ENCODE measurements at places on chromosomes 3 and 15. TPM values are rescaled to one million over a fixed set of nuclear protein-coding genes. Genes with fewer than 3 reads are reported as not detected.

DNA sequence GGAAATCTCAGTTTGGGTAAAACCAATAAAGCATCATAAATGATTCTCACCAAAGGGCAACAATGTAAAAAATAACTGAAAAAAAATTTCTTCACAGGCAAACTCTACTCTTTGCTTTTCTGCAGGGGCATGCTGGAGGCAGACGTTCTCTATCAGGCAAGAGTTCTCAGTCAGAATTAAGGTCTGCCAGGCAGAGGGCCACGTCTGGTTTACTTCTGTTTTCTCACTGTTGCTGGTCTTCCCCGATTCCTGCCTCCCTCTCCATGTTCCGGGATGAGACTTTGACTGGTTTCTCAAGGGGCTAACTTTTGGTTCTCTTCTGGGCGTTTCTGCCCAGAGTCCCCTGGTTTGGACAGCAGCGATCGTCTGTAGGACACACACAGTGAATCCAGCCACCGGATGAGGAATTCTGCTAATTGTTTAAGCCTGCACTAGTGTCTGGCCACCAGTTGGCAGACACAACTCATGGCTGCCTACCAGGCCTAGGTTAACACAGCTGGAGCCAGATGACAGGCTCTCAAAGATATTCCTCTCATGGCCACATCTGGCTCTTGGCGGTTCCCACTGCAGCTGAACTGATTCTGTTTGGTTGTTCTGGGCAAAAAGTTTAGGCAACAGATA lies 273.1 kb downstream of the FOXP1 start:
- peak; percentile 14 for DNase-seq

DNA sequence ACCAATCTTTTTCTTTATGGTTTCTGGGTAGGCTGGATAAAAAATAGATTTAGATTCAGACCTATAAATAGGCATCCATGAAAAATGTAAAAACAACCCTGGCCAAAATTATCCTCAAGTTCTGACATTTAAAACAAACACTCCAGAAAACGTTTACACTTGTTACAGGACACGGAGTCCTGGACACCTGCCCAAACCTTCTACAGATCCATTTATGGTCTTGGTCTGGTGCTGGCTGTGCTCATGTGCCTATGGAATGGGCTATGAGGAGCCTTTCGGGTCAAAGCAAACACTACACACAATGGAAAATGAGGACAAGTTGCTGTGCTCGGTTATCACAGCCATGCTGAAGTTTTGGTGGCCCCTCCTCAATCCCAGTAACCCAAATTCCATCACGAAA lies 108.1 kb downstream of the PDZRN3 start:
- DNase-seq: peak; percentile 70

DOCK3 gene
- 0.41 TPM for total RNA-seq

GOLGA8N gene
- total RNA-seq: 7.0 TPM

NRROS gene
- not detected for total RNA-seq
